Activated CD8-positive, alpha-beta memory T cell treated with anti-CD3 and anti-CD28 coated beads for 4 hours (primary cell): ENCODE measurements at places on chromosomes 7 and 10.

DNA sequence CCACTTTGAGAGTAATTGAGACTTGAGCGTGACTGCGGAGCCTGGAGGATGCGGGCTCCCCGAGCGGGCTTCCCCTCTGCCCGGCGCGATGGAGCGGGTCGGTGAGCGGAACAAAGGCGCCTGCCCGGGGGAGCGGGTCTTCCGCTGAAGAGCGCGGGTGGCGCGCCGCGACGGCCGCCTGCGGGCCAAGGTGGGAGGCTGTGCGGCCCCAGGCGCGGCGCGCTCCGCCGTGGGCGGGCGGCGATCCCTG lies at the start of gene GALNT17:
GALNT17 (plus strand) TSS at position 18 of the 250 bp plus-strand sequence.
- no peak for DNase-seq

- DNase-seq: no peak
Observed at GRCh38 chr10:75857896-75858295, 426.5 kb downstream of the LRMDA start.

GRCh38 chr7:36205803-36206202 lies 52.7 kb downstream of the EEPD1 start:
- DNase-seq: no peak

DNA sequence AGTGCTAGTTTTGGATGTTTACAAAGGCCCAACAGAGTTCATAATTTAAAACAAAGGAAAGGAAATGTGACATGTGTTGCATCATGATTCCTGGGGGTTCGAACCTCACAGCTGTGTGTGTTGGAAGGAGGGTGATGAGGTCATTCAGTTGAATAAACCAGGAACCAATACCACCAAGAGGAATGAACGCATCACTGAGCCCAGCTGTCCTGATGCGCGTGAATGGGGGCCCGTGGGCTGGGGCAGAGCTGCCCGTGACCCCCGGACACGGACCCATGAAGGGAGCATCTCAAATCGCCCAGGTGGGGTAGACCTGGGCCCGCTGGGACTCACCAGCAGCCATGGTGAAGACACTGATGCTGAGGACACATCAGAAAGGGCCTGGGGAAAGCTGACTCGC lies 33.0 kb downstream of the BRI3 start:
- DNase-seq: no peak

- DNase-seq: no peak
Observed at GRCh38 chr10:49174926-49175500, 13.2 kb downstream of the TMEM273 start.

DNA sequence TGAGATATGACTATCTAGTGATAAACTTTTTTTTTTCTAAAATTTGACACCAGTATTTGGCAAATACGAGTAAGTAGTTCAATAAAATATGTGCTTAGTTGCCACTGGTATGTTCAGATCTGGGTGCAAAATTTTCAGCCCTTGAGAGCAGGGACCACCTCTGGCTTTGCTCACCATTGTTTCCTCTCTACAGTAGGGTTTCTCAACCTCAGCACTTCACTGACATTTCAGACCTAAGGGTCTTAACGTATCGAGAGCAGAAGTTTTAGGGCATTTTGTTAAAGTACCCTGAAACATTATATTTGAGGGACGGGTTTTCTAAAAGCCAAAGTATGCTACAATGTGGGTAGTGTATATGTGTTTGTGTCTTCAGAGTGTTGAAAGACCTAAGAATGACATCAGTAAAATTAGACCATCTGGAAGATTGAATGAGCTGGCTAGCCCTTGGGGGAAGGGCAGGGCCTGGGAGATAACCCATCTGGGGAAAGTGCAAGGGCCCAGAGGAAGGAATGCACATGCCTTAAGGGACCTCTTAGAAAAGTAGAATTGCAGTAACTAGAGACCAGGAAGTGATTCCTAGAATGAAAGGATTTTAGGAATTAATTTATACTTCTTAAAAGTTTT lies 11.8 kb downstream of the BZW2 start:
- no peak for DNase-seq

DNA sequence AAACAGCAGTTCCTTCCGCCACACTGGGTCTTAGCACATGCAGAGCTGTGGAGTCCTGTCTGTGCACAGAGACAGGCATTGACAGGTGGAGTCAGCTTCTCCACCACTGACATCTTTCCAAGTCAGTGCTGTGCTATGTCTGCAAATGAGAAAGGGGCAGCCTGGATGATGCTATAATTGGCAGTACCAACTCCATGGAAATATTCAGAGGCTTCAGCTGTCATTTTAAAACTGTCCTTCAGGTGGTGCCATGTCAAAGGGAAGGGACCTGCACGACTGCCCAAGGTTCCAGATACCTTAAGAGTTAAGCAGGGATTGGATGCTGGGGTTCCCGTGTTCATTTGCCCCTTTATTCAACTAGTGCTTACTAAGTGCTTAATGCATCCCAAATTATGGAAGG lies 258.0 kb upstream of the PRKCQ start:
- no peak for DNase-seq

GRCh38 chr7:41328544-41328943 lies 374.3 kb downstream of the INHBA start:
- no peak for DNase-seq

DNA sequence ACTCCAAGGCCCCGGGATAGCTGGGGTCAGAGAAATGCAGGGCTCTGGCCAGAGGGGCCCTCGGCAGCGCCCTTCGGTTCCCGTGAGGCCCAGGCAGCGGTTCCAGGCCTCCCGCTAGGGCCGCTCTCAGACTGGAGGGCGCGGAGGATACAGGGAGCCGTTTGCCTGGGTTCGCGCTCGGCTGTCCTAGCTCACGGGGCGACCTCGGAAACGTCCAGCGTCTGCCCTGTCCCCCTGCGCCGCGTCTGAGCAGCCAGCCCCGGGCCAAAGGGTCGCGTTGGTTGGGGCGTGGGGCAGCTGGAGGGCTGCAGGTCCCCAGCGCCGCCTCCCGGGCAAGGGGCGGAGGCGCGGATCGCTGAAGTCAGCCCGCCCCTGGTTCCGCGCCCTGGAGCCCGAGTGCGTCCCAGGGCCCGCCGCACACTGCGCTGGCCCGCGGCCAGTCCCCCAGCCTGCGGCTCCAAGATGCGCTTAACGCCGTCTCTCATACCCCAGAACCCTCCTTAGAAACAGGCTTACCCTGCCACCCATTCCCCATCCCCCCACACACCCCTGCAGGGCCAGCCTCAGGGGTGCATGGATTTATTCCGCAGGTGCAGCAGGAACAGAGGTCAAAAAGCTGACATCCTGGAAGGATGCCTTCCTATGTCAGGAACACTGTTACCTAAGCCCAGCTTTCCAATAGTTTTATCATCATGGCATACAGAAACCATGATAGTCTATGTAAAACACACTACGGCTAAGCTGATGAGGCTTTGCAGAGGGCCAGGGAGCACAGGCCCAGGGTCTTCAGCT lies 22.1 kb upstream of the OPN4 start:
- no peak for DNase-seq

GRCh38 chr7:4951903-4952636 lies 6.9 kb downstream of the MMD2 start:
- no peak for DNase-seq
